IMR-90 (cell line): ENCODE measurements at places on chromosomes 6 and 20.

- DNase-seq: peak; percentile 17
Observed at GRCh38 chr20:49712996-49713752, 504 bp downstream of the B4GALT5 start.

GRCh38 chr20:9103955-9104354 lies 35.1 kb downstream of the PLCB4 start:
- no peak for DNase-seq

DNA sequence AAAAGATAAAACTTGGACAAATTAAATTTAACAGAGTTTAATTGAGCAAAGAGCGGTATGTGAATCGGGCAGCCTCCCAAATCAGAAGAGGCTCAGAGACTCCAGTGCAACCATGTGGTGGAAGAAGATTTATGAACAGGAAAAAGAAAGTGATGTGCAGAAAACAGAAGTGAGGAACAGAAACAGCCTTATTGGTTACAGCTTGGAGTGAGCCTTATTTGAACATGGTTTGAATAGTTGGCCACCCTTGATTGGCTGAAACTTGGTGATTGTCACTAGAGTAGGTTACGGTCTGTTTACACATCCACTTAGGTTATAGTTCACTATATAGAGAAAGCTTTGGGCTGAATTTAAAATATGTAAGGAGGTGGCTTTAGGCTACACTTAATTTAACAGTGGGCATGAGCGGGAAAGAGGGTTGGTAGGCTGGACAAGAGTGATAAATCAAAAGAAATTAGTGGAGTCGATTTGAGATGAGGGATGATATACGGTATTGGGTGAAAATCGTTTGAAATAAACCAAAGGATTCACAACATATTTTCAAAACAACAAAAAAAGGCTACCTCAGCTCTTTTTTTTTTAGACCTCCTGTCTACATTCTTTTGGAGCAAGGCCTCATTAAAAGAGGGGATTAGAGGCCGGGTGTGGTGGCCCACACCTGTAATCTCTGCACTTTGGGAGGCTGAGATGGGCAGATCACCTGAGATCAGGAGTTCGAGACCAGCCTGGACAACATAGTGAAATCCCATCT lies 84.3 kb upstream of the PREP start:
- no peak for DNase-seq

GRCh38 chr20:23672158-23672557 lies 16.7 kb downstream of the CST4 start:
- DNase-seq: no peak

DNA sequence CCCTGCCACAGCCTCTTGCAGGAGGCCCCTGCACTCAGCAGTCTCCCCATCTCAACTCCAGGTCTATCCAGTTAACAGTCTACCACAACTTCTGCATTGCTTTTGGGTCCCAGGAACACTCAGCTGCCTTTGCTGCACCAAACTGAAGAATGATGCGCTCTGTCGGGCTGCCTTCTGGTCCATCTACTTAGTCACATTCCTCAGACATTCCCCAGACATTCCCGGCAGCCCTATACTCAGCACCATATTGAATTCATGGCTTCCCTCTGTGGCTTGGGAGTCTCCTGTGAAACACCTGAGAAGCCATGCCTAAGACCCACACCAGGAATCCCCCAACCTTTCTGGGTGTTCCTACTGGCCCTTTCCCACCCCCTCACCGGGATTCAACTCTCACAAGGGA lies 99.6 kb upstream of the COL21A1 start:
- DNase-seq: no peak

GRCh38 chr6:35895560-35895959 lies 25.3 kb downstream of the SRPK1 start:
- peak; percentile 12 for DNase-seq

DNA sequence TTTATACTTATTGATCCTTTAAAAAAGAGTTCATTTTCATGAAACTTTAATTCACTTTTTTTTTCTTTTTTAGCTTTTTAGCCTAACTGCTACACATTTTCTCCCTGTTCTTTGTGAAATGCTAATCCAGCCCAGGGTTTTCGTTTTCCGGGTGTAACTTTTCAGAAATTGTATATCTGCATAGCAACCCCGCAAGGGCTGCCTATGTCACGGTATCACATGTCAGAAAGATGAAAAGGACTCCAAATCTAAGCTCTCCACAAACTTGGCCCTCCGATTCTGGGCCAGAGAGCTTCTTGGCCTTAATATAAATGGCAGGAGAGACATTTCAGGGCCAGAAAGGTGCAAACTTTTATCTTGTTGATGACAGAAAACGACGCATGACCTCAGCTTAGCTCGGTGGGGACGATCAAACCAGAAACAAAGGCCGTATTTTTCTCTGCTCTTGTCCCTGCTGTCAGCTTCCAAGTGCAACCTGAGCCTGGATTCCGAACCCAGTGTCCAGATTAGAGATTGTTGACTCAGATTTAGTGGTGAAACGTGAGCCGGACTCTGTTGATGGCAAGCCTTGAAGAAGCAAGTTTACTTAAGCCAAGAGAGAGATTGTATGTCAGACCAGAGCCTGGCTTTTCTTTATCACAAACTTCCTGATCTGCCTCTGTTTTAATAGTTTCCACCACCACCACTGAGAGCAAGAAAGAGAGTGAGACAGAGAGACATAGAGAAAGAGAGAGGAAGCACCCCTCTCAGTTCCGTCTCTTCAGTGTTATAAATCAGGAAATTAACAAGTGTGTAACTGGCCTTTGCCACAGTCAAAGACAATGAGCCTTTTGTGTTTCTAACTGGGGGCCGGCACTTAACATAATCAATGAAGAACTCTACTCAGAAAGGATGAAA lies 157.8 kb downstream of the SCML4 start:
- peak; percentile 87 for DNase-seq

- no peak for DNase-seq
Observed at GRCh38 chr6:1605893-1606779, 3.6 kb upstream of the FOXC1 start.

GRCh38 chr6:117930645-117931044 lies 23.6 kb downstream of the SLC35F1 start:
- no peak for DNase-seq

- DNase-seq: no peak
Observed at GRCh38 chr20:47667531-47668312, 117.6 kb downstream of the SULF2 start.

DNA sequence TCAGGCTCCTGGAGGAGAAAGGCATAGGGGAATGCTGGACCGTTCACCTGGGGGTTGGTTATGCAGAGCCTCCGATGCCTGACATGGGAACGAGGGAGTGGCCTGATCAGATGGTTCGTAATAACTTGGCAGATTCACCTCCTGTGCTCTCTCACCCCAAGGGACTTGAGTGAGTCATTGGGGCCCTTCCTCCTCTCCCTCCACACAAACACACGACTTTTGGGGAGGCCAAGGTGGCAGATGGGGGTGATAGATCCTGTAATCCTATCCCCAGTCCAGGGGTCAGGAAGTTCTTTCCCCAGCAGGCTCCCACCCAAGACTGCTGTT lies 45.6 kb upstream of the ARFGEF2 start:
- DNase-seq: no peak

GRCh38 chr20:23565503-23566045 lies 2.7 kb downstream of the CST9L start:
- no peak for DNase-seq

DNA sequence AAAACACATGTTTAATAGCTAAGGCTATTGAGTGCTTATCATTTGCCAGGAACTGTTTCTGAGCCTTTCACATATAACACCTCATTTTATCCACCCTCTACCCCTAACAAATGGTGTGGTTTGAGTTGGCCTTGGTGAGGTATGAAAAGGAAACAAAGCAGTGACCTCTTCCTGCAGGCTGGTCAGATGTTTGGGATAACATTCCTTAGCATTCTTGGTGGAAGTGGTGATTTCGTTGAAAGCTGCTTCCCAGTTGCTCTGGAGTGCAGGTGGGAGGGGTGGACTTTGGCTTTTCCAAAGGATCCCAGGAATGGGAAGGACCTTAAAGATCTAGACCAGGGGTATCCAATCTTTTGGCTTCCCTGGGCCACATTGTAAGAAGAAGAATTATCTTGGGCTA lies 41.3 kb downstream of the CARMIL1 start:
- no peak for DNase-seq

- DNase-seq: no peak
Observed at GRCh38 chr6:70266142-70266541, 36.7 kb downstream of the COL9A1 start.

DNA sequence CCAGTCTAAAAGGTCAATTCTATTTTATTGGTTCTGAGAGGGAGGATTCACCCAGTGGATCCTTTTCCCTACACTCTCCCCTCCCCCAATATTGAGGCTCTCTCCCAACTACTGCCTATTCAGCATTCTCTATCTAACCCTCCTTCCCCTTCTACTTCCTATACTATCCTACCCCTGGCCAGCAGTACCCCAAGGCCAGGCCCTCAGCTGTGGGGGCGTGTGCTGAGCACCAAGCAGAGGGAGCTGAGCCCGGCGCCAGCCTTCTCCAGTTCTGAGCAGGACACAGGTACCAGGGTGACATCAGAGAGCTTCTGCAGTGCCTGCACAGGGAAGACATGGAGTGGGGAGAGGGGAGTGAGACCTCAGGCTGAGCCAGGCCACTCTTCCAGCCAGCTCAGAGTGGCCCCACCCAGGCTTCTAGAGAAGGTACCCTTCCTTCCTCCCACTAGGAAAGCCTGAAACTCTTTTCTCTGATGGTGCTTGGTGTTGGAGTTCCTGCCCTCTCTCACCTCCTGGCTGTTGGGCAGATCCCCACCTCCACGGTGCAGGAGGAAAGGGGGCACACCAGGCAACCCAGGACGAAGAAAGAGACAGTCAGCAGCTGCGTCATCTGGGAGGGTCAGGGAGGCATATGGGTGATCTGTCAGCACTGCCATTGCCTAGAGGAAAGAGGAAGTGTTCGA lies 1.9 kb downstream of the DDAH2 start:
- DNase-seq: no peak

- DNase-seq: no peak
Observed at GRCh38 chr6:15426901-15427300, 181.0 kb downstream of the JARID2 start.

DNA sequence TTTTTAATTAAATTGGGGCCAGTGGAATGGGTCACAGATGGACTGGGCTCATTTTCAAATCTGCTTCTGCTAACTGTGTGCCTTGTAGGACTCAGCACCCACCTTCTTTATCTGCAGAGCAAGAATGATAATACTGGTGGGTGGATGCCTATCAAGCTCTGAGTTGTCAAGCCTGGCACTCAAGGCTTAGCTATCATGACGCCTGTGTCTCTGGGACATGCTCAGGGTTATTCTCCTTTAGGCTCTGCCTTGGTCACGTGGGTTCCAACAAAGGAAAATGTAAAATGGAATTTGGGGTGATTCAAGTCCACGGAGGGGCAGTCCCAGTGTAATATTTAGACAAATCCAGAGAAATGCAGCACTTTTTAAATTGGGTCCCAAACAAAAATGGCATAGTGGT lies 202.3 kb downstream of the TSHZ2 start:
- no peak for DNase-seq

DNA sequence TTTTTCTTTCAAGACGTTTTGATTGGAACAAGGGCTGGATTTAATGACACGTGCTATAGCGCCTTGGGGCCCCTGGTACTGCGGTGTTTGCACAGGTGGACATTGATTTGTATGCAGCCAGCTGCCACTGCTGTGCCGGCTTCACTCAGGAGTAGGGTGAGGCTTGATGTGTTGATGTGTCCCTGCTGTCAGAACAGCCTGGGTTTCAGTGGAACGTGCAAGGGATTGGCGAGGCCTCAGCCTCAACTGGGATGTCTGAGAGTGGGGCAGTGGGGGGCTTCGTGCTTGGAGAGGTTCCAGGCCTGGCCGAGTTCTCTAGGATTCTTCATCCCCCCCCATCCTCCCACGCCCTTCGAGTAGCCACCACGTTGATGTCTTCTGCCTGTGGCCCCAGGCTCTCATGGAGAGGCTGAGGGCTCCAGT lies 23.0 kb downstream of the PYGB start:
- no peak for DNase-seq

DNA sequence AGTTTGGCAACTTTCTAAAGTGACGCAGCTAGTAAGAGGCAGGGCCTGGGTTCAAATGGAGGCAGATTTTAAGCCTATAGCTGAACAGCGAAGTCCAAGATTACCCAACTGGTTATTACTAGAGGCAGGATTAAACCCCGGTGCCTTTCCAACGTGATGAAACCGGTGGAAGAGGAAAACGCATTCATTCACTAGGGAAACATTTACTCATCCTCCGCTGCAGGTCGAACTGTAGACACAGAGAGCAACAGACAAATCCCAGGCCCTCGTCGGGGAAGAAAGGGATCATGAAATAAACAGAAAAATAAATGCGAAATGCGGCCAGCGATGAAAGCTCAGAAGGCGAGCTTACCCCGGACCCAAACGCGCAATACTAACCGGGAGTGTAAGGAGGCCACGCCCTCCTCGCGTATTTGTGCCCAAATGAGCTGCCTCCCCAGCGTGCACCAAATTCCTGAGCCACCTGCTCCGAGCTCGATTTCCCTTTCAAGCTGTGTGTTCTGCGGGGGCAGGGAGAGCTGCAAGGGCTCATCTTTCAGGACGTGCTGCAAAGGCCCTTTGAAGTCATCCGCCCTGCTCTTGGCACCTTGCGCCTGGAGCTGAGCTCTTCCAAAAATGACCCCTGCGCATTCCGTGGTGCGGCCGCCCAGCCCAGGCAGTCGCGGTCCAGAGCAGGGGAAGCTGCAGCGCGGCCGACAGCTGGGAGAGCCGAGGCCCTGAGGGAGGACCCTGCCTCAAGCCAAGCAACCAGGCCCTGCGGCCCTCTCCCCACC lies 46.9 kb downstream of the PDYN start:
- peak; percentile 17 for DNase-seq

GRCh38 chr6:26021001-26021349 lies 58.4 kb downstream of the TRIM38 start:
- peak; percentile 74 for DNase-seq

GRCh38 chr6:105275542-105275941 lies 95.7 kb upstream of the POPDC3 start:
- no peak for DNase-seq

GRCh38 chr20:24604966-24605665 lies 135.7 kb downstream of the SYNDIG1 start:
- DNase-seq: no peak

DNA sequence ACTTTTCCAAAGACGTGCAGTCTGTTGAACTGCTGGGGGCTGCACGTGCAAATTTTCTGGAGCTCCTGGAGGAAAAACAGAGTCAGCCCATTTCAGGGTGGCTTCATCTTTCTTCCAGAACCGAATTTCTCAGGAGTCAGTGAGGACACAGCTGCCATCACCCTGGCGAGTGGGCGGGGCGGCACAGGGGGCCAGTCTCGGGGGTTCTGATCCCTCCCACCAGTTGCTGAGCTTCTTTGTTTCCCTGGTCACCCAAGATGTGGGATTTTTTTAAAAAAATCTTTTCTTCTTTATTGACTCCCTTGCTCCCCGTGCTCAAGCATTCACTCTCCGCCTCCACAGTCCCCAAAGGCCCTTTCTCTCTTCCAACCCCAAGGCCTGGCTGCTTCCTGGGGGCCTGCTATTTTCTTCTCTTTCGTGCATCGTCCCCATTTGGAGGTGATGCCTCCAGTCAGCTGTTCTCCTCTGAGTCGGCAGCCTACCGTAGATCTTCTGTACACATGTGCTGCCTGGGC lies 8.9 kb downstream of the C6orf118 start:
- no peak for DNase-seq

DNA sequence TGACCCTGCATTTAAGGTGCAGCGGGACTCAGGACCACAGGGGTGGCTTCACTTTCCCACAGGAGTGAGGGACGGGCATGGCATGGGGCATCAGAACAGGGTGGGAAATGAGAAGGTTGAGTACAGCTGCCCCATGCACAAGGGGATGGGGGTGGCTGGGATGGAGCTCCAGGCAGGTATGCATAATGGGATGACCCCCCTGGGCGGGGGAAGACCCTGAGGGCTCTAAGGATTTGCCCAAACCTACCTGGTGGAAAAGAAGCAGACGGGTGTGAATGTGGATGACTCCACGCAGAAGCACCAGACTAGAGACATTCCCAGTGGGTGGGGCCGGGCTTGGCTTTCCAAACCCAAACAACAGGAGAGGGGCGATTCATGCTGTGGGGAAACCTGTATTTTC lies 200.3 kb downstream of the SYNDIG1 start:
- DNase-seq: no peak
